A549 (cell line): ENCODE measurements at places on chromosomes 5 and 9.

- DNase-seq = no peak
These were observed 937 bp upstream of the MACROH2A1 start for GRCh38 chr5:135399794-135400542.

DNA sequence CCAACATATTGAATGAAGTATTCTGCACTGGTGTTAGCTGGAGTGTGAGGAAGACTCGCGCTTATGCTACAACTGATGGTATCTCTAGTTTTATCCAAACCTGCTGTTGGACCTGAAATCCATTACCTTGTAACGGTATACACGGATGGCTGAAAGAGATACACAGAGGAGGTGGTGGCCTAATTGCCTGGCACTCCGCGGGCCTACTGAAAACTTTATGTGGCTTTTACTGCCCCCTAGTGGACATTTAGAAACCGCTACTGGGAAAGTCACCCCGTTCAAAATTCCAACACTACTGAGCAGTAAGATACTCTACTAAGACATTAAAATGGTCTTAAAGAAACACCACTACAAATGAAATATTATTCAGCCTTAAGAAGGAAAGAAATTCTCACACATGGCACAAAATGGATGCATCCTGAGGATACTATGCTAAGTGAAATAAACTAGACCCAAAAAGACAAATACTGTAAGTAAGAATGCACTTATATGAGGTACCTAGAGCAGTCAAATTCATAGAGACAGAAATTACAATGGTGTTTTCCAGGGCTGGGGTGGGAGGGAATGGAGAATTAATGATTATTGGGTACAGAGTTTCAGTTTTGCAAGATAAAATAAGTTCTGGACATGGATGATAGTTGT, 100.4 kb downstream of the TTLL11 start:
- DNase-seq = peak; percentile 69

GRCh38 chr5:159786201-159786600, 130.1 kb upstream of the ADRA1B start:
- no peak for DNase-seq

DNA sequence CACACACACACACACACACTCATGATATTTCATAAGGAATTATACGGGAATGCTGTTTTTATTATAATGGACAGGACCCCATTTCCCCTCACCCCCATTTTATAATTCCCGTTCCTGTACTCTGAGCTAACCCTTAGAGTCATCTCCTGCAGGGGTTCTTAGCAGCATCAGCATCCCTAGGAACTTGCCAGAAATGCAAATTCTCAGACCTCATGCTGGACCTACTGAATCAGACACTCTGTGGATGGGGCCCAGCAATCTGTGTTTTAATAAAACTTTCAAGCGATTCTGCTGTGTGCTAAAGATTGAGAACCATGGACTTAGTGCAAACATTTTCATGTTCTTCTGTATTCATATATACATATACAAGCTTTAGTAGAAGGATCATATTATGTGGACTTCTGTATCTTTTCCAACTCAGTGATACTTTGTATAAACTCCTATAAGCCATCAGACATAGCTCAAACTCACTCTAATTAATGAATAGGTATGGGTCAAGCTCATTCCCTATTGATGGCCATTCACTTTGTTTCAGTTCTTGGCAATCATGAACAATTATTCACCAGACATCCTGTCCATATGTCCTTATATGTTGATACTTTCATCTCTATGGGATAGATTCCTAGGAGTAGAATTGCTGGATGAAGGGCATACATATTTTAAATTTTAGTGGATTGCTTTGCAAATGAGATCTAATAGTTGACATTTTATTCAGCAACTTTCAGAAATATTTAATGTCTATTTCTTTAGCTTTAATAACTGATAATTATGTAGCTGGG, 65.5 kb downstream of the ARHGEF28 start:
- no peak for DNase-seq

GRCh38 chr5:61683926-61684325, 351.9 kb downstream of the ZSWIM6 start:
- no peak for DNase-seq

DNA sequence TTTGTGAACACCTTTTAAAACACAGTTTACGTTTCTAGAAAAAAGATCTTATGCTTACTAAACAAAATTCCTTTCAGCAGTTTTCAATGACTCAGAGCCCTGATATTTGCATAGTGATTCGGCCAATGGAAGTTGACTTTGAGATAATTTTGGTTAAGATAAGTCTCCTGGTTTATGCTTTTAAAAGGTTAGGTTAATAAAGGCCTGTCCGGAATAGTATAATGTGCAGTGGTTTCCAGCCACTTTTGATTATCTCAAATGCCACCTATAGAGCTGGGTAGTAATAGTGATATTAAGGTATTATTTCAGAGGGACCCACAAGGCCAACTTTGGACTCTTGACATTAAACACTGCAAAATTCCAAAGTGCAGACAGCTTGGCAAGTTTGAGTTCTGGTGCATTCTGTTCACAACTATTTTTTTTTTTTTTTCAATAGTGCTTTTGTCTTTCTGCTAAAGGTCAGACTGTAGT, 86.1 kb downstream of the F2RL2 start:
- DNase-seq = no peak

DNA sequence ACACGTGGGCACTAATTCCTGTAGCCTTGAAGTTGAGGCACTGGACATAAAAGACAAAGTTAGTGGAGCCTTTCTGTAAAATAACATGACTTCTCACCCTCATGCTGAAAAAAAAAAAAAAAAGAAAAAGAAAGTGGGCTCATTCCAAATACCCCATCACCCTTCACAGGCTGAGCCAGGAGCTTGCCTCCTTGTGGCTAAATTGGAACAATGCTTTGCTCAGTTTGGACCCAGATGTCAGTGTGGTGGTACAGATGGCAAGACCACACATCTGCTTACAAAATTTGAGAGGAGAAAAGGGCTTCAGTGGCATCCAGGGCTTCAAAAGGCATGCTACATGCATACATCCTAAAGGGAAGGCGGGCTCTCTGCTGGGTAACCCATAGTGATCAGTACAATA, 342.8 kb downstream of the EBF1 start:
- DNase-seq = no peak

DNA sequence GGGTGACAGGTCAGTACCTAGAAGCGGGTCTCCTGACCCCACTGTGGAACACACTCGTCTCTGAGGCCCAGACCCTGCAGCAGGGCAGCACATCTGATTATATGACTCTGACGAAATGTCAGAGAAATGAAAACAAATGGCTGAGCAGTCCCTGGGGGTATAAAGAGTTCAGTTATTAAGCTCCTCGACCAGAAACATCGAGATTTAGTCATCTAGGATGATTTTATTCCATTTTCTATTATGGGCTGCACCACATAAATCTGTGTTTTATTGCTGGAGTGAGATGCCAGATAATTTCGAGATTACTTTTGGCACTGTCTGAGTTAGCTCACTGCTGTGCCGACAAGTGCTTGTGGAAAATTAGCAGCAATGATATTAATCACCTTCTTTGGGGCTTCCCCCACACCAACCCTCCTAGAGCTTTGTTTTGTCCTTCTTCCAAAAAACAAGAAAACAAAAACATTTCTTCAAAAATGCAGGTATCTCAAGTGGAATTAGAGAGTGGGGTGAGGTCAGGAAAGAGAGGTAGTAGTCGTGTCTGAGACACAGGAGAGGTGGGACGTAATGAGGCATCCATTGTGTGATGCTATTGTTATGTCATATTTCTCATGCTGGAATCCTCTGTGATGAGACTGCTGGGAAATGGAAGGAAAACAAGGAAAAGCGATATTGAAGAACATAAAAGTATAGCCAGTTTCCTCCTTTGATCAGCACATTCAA, 495.5 kb downstream of the DMAC1 start:
- no peak for DNase-seq

GRCh38 chr5:17249029-17249634, 31.7 kb downstream of the BASP1 start:
- peak; percentile 94 for DNase-seq

- peak; percentile 58 for DNase-seq
These were observed 84.7 kb downstream of the CSNK1A1 start for GRCh38 chr5:149466457-149466972.

DNA sequence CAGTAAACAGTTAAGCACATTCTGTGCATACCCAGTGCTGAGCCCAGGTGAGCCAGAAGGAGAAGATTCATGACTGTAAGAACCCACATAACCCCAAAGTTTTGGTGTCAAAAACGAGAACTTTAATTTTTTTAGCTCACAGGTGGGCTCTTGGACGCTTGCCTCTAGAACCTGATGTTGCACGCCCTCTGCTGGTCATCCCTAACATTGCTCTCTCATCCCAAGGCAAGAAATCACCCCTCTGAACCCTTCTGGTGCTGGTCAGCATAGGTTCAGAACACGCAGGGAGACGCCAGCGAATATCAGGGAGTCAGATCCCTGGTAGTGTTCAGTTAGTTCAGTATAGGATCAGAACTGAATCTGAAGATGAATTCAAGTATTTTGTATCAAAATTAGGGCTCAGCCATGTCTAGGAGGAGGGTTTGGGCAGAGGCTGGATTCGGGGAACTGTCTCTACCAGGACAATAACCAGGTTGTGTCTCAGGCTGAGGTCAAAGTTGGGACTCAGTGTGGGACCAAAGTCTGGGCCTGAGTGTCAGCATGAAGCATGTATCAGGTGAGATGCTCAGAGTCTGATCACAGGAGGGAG, 4.1 kb upstream of the DNAJB5 start:
- DNase-seq = peak; percentile 77

- DNase-seq = peak; percentile 76
These were observed 103.3 kb downstream of the SREK1 start for GRCh38 chr5:66247176-66247960.

GRCh38 chr9:74951107-74951720, 1.5 kb downstream of the C9orf40 start:
- DNase-seq = no peak

GRCh38 chr5:142222866-142223558, 101.8 kb downstream of the SPRY4 start:
- no peak for DNase-seq

GRCh38 chr9:87359958-87360601, 137.6 kb upstream of the DAPK1 start:
- DNase-seq = no peak

DNA sequence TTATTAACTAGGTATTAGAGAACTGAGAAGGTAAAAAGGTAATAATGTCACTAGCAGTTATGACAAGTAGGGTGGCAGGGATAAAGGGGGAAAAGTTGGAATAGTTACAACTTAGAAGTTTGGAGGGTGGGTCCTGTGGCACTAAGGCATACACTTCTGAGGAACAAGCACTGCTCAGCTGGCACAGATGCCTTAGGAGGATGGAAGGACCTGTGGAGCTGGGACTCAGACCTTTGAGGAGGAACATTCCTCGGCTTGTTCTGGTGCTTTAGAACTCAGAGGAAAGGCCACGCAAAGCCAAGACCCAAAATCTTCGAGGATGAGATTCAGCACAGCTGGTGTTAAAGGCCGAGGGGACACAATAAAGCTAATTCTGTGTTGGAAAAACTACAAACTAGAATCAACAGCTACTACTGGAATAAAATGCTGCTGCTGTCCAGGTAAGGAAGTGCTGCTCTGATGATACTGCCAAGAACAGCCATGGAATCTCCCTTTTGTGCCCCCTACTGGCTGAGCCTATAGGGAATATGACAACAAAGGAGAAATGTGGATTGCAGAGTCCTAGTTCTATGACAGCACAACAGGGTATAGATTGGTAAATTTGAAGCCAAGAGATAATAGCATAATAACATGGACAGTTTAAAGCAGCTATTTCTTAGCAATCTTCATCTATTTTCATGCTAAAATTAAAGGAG, 126.7 kb downstream of the SLC25A46 start:
- peak; percentile 7 for DNase-seq

GRCh38 chr9:101480386-101480785, 44.8 kb upstream of the ALDOB start:
- DNase-seq = no peak

- DNase-seq = no peak
These were observed 15.6 kb upstream of the GNA14 start for GRCh38 chr9:77663754-77664153.

- no peak for DNase-seq
These were observed 168.3 kb downstream of the COL23A1 start for GRCh38 chr5:178421699-178422399.

DNA sequence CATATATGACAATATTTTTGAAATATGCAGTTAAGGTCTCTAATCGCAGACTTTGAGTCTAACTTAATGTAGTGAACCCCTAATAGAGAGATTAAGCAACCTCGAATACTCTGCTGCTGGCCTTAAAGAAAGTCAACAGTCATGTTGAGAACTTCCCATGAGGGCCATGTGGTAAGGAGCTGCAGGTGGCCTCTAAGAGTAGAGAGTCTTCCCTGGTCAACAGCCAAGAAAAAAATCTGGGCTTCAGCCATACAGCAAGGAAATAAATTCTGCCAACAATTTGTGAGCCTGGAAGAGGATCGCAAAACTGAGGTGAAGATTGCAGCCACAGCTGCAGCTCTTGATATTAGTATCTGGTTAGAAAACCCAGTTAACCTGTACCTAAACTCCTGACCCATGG, 935.2 kb upstream of the TYRP1 start:
- DNase-seq = no peak

DNA sequence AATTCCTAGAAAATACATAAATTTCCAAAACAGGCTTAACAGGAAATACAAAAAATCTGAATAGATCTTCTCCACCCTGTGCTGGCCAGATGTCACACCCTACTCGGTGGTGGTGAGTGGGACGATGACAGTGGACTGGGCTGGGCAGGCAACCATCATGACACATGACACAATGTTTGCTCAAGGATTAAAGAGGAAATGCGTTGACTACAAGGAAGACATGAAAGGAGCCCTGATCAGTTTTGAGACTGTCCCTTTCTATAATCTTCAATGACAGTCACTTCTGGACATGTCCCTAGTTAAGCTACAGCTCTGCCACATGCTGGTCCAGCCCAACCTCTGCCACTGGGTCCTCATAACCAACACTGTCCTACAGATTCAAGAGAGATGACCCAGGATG, 99.8 kb downstream of the ZDHHC21 start:
- no peak for DNase-seq

DNA sequence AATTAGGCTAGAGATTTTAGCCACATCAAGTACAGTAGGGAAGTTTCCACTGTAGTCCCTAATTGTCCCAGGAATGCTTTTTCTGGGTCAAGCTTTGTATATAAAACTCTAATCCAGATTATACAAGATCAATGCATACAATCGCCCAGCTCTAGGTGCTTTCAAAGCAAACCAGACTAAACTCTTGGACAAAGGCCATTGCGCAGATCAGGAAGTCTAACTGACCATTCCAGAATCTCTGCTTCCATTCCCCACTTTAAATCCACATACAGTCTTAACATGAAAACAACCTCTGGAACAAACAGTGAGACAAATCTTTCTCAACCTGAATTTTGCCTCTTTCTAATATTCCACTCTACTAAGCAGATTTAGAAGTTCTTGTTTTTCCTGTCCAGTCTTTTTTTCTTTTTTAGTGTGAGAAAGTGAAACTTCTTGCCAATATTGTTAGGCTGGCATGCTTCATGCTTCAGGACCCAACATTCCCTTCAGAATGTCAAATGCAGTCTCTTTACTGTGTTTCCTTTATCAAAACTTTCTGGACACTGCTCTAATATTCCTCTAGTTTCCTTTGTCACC, 76.1 kb downstream of the ITGA1 start:
- DNase-seq = no peak

DNA sequence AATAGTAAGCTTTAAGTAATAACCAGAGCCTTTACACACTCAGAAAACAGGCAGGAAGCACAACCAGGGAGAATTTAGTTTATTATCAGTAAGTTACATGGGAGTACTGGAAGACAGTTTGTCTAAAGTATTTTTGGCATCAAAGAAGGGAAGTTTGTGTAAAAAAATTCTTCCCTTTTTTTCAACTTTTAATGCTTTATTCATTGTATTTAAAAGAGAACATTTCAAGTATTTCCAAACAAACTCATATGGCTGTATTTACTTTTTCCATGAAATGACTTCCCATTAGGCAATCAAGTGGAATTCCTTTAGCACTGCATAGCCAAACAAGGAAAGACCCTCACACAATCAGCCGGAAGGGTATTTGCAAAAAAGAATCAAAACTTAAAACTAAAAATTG, 26.7 kb downstream of the RNF145 start:
- peak; percentile 77 for DNase-seq
